ENCODE measurements at places on chromosomes 2 and 18.

DNA sequence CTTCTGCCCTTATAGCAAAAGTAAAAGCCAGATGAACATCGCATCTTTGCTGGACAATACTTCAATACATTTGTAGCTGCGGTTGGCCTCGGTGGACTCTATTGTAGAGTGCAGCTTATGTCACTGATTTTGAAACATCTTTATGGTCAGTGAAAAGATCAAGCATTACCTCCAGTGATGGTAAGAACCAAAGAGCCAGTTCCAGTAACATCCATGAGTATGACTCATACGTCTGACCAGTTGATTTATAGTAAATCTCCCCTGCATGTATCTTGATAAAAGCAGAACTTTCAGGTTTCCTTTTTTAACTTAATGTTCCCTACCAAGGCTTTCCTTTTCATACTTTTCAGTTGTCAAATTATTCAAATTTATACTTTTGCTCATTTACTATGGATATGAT, 119.2 kb upstream of the HNRNPA3 start:
- DNase-seq, result no peak

DNA sequence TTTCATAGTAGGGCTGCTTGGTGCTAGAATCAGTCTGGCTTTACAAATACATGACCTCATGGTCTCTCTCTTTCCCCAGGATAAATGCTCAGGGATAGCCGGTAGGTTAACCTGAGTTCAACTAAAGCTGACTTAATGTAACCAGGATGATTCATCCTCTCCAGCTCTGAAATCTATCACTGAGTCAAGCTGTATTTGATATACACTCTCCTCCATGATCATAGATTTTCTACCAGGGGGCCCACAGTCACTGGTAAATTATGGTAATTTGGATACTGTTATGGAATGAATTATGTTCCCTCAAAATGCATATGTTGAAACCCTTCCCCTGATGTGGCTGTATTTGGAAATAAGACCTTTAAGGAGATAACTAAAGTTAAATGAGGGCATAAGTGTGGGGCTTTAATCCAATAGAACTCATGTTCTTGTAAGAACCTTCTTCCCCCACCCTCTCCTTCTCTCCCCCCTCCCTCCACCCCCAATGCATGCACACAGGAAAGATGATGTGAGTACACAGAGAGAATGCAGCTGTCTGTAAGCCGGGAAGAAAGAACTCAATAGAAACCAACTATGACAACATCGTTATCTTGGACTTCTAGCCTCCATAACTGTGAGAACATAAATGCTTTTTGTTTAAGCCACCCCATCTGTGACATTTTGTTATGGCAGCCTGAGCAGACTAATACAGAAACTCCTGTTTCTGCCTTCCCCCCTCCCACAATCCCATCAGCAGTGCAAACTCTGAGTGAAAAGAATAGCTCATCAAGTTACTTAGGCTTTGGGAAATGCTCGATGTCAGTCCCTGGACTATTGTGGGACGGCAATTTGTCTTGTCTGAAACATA, 134.9 kb upstream of the KYNU start:
- DNase-seq, result no peak

- no peak for DNase-seq
Measured at GRCh38 chr2:84052043-84052442, 407.0 kb downstream of the SUCLG1 start.

DNA sequence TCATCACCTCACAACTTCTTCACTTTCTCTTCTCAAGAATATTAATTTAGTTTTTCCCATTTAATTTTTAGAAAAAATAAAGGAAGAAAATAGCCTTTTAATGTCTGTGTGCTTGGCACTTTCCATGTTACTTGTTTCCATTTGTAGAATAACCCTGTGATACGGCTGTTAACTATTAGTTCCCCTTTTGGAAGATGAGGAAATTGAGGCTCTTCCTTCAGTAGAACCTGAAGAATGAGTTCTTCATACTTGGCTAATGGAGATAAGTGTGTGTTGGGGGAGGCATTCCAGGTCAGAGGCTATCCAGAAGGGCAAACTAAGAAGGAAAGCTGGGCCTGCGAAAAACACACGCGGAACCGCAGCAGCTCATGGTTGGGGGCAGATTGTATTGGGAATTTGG, 38.3 kb downstream of the ZNF532 start:
- no peak for DNase-seq

DNA sequence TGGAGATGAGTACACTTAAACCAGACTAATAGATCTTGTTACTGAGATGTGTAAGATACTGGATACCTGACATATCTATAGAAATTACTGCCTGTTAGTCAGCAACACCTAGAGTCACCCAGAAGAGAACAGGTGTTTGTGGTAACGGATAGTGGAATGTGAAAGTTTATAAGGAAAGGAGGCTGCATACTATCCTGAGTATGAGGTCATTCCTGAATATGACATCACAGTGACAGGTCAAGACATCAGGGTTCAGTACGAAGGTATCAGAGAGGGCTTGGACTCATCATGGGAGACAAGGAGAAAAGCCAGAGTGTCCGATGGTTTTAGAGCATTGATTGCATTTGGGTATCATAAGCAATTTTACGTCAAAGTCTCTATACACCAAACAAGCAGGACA, 55.3 kb downstream of the ABCA12 start:
- no peak for DNase-seq

GRCh38 chr18:48866856-48867255, 83.9 kb downstream of the SMAD7 start:
- no peak for DNase-seq

Measured in CD4-positive, alpha-beta T cell treated with Interleukin-6 at 100 ng/mL for 8 hours (primary cell).